ENCODE measurements at places on chromosomes 13 and 19.

GRCh38 chr19:7897292-7897691, 6.4 kb upstream of the MAP2K7 start:
- no peak for DNase-seq

DNA sequence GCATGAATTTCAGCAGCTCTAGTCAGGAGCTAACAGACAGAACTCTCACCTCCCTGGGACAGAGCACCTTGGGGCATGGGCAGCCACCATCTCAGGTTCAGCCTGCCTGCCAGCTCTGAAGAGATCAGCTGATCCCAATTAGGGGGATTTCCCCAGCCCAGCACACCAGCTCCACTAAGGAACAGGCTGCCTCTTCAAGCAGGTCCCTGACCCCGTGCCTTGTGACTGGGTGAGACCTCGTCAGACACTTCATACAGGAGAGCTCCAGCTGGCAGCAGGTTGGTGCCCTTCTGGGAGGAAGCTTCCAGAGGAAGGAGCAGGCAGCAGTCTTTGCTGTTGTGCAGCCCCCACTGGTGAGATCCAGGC, 84.5 kb upstream of the UFM1 start:
- no peak for DNase-seq

DNA sequence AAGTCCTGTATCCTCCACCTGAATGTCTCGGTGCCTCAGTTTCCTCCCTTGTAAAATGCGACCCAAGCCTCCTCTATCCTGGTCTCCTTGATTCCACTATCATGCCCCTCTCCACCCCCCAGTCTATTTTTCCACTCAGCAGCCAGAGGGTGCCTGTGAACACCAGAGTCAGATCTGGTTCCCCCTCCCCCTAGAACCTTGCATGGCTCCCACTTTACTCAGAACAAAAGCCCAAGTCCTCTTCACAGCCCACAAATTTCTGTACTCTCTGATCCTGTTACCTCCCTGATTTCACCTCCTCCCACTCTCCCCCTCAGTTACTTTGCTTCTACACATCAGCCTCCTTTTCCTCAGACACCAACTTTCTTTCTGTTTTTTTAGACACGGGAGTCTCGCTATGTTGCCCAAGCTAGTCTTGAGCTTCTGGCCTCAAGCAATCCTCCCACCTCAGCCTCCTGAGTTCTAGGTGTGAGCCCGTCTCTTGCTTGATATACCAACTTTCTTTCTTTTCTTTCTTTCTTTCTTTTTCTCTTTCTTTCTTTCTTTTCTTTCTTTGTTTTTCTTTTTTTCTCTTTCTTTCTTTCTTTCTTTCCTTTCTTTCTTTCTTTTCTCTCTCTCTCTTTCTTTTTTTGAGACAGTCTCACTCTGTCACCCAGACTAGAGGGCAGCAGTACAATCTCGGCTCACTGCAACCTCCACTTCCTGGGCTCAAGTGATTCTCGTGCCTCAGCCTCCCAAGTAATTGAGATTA, 869 bp downstream of the DAND5 start:
- DNase-seq = no peak

DNA sequence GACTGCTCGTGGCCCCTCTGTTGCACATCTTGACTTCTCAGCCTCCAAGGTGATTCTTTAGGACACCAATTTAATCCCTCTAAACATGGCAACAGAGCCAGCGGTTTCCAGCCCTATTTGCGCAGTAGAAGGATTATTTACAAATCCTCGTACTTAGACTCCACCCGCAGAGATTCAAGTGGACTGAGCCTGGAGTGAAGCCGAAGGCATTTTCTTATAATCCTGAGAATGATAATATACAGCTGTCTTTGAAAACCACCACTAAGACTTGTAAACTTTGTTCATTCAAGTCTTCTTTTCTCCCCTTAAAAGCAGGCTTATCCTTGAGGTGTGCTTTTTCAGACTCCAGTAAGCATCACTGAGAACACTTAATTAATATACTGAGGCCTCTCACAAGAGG, 4.8 kb upstream of the DPRX start:
- DNase-seq = no peak

GRCh38 chr13:40798380-40798779, 9.0 kb downstream of the SLC25A15 start:
- DNase-seq = no peak

- DNase-seq = no peak
Measured at GRCh38 chr19:20079476-20079875, 1.7 kb downstream of the ZNF90 start.

GRCh38 chr13:97274829-97275649, 52.9 kb downstream of the MBNL2 start:
- no peak for DNase-seq

DNA sequence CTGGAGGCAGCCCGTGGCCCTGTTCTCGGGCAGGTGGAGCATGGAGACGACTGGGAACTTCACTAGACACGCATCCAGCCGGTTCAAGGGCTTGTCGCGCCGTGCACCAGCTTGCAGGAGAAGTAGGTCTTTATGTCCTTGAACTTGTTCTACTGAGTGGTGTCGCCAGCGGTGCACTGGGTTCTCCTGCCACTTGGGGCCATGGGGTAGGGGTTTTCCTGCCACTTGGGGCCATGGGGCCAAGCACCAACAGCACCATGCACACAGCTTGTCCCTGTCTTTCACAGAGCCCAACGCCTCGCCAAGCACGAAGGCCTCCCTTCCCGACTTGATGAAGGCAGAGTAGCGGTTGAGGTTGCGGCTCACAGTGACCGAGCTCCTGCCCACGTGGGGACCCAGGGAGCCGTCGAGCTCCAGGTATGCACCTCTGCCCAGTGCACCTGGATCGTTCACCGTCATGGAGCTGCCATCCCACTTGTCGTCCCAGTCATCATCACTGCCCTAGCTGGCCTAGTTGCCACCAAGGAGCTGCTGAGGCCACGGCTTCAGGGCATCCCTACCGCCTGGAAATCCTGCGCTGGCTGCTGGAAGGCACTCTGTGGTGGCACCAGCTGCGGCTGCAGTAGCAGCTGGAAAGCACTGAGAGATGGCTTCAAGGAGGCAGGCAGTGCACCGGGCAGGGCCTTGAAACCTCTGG, 40.5 kb upstream of the TPM4 start:
- no peak for DNase-seq

DNA sequence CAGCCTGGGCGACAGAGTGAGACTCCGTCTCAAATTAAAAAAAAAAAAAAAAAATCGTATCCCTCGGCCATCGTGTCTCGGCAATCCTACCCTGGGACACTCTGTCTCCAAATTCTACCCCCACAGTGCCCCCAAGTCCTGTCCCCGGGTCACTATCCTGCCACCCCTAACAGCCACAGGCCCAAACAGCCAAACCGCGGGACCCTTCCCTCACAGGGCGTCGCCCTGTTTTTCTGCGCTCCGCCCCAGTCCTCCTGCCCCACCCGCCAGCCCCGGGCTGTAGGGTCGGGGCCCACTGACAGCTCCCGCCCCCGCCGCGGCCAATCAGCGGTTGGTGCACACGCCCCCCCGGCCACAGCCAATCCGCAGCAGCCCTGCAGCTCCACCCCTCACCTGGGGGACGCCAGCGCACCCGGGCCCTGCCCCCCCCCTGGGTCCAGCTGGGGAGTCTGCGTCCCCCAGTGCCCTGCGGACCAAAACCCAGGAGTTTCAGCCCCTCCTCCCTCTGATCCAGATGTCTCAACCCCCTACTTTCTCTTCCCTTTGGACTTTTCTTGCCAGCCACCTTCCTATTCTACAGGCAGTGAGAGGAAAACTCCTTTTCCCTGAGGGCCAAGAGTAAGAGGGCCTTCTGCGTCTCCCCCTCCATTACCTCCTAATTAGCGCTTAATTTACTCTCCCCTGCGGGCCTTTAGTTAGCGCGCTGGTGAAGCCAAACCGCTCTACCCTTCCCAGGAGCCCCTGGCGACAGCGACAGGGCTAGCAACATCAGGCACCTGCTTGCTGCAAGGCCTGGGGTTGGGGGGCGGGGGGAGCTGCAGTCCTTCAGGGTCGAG, 1.5 kb upstream of the BCAT2 start:
- DNase-seq = peak; percentile 66

GRCh38 chr13:110433014-110433413, 125.9 kb downstream of the COL4A2 start:
- no peak for DNase-seq

- DNase-seq = peak; percentile 55
Measured at GRCh38 chr13:46551410-46552302, 1.3 kb upstream of the LRCH1 start.

DNA sequence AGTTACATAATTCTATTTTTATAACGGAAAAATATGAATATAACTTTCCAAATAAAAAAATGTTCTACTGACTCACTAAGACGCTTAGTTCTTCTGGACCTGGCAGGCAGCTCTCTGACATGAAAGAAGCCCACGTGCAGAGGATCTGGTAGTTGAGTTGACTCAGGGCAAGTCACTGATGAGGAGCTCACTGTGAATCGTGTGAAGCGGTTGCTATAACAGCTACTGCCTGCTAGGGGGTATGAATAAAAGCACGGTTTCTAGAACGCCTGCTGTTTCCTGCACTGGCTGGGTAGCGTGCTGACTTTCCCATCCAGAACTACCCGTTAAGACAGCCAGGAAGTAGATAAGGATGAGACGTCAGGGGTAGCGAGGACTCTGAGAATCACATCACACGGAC, 54.7 kb upstream of the WASF3 start:
- DNase-seq = no peak

DNA sequence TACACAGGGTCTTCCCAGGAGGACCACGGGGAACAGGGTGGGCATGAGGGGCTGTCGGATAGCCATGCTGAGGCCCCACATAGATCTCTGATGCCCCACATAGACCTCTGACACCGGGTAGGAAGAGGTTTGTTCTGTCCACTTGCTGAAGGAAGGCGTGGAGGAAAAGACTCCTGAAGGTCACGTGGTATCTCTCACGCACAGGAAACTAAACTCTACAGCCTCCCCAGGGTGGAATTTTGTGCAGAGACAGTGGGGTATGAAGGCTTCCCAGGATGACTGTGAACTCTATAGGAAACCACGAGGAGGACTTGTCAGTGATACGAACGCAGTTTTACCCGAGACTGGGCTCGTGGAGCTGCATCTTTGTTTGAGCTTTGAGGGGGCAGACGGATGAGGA, 2.8 kb downstream of the EVI5L start:
- no peak for DNase-seq

DNA sequence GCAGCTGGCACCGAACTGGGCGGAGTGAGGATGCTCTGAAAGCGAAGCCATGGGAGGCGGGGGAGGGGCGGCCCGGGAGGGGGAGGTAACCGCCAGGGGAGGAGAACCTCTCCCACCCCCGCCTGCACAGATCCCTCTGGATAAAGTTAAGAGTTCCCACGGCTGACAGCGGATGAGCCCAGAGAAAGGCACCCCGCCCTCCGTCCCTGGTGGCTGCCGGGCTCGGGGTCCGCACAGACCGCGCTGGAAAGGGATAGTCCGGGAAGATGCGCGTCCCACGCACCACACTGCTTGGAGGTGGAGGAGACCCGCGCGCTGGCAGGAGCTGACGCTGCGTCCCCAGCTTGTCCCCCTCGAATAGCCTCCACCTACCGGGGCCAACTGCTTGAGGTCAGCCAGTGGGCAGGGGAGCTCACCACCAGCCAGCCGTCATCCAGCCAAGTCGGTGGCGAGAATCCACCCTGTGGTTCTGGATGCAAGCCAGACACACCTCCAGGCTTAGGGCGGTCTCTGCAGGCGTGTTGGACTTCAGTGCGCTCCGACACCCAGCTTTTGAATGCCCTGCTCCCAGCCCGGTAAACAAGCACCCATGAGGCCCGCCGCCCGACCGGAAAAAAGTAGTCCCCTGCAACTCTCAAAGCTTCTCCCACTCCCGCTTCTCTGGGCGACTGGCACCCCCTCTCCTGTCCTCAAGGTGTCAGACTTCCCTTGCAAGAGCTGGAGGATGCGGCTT, at the start of gene TRPC4:
Gene TRPC4, minus strand, starts transcription at position 17 of the 733 bp plus-strand sequence. CDS start 86,439 bp downstream, outside the sequence.
- DNase-seq = peak; percentile 64

DNA sequence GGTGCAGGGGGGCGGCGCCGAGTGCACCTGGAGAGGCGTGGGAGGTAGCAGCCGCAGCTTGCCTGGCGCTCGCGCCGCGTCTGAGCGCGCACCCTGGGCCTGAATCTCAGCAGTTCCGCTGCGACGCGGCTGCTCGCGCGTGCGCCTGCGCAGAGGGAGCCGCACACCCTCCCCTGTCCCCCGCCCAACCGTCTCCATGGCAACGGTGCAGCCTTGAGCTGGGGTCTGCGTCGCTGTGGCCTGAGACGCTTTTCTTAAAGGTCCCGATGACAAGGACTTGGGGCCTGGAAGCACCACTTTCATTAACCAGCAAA, at the start of gene PNMA8B:
Gene PNMA8B, minus strand, starts transcription at position 82 of the 314 bp plus-strand sequence. CDS start 402 bp downstream, outside the sequence.
- DNase-seq = peak; percentile 89

GRCh38 chr13:50494138-50494537, 349.4 kb downstream of the DLEU7 start:
- no peak for DNase-seq

- no peak for DNase-seq
Measured at GRCh38 chr13:97425590-97425989, 8.4 kb upstream of the RAP2A start.

DNA sequence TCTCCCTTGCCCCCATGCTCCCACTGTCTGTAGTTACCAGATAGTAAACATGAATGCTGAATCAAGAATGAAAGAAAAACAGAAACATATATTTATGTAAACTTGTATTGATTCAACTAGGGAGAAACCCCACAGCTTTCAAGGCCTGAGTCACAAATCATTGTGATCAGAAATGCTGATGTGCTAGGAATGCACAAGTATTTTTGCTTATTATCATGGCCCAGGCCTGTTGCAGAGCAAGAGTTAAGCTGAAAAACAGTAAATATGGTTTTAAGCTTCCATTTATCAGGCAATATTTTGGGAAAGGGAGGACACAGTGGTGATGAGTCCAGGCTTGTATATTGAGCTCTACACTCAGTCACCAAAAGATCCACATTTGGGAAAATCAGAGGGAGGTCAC, 669.6 kb downstream of the DIAPH3 start:
- DNase-seq = no peak

GRCh38 chr13:51768378-51768921, 35.5 kb downstream of the DHRS12 start:
- no peak for DNase-seq

- DNase-seq = no peak
Measured at GRCh38 chr19:10431943-10432735, 11.8 kb downstream of the PDE4A start.

DNA sequence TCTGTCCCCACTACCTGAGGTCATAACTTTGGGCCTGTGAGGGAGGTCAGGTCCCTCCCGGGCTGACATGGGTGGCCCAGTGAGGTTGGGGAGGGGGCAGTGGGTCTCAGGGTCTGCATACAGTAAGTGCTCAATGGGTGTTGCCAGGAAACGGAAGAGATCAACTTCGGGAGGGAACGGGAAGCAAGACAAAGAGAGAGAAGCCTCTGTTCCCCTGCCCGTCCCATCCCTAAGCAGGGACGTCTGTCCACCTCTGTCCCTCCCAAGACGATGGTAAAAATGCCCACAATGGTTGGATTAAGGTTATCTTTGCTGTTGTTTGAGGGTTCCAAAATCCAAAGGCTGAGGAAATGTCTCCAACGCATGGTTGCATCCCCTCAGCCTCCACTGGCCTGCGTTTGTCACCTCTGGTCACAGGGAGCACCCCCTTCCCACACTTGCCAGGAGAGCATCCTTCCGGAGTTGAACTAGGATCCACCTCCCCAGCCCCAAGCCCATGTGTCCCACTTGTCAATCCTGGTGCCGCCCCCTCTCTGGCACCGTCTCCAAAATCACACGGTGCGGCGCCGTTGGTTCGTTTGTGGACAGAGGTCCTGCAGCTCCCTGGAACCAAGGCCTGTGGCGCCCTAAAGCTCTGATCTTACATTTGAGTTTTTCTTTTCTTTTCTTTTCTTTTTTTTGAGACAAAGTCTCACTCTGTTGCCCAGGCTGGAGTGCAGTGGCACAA, 774 bp upstream of the HOMER3 start:
- DNase-seq = no peak

GRCh38 chr19:46015687-46016425, 7.0 kb downstream of the PGLYRP1 start:
- no peak for DNase-seq

- no peak for DNase-seq
Measured at GRCh38 chr19:30317403-30317802, 54.8 kb upstream of the ZNF536 start.
